ENCODE measurements at places on chromosomes 13 and 19. TPM values are rescaled to one million over a fixed set of nuclear protein-coding genes. Genes with fewer than 3 reads are reported as not detected.

RASL11A gene
- 4.4 TPM for total RNA-seq

ZNF468 gene
- 0.61 TPM for total RNA-seq

DAND5 gene
- total RNA-seq, result not detected

OXGR1 gene
- total RNA-seq, result not detected
